Spinal cord (tissue), 10 donors: ENCODE measurements at places on chromosomes 3 and 15.

DNA sequence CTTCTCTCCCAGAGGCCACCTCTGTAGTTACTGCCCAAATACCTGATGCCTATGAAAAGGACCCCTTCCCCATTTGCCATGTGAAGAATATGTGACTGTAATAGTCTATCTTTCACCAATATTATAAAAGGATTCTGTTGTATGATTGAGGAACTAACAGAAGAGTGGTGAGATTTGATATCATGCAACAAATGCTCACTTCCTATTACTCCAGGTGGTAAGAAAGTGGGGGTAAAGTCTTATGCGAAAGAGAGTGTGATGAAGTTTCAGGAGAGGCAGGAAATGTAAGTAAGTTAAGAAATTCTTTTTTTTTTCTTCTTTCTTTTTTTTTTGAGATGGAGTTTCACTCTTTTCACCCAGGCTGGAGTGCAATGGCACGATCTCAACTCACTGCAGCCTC is 24.4 kb upstream of the RAP2B start:
- H3K27me3 ChIP-seq: no peaks in the 10 kb centered on the region
- H3K27ac ChIP-seq: no peak overlapping the region

GRCh38 chr3:55294557-55294956 is 192.5 kb downstream of the WNT5A start:
- H3K4me1 ChIP-seq: peaks cover 3% of the 10 kb centered on the region
- H3K27ac ChIP-seq: no peak overlapping the region
- H3K36me3 ChIP-seq: no peaks in the 10 kb centered on the region
- DNase-seq: no peak

GRCh38 chr3:48119505-48120193 is 68.6 kb downstream of the CDC25A start:
- no peak overlapping the region for H3K4me3 ChIP-seq
- no peak overlapping the region for H3K27ac ChIP-seq

DNA sequence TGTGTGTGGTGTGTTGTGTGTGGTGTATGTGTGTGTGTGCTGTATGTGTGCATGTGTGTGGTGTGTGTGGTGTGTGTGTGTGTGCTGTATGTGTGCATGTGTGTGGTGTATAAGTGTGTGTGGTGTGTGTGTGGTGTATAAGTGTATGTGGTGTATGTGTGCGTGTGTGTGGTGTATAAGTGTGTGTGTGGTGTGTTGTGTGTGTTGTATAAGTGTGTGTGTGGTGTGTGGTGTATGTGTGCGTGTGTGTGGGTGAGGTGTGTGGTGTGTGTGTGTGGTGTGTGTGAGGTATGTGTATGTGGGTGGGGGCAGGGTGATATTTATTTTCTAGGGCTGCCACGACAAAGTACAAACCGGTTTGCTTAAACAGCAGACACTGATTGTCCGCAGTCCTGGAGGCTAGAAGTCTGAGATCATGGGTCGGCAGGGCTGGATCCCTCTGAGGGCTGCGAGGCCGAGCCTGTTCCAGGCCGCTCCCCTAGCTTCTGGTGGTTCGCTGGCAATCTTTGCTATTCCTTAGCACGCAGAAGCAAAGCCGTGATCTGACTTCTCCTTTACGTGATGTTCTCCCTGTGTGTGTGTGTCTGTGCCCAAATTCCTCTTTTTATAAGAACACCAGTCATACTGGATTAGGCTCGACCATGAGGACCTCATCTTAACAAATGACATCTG is 160.2 kb downstream of the XXYLT1 start:
- peak overlapping the region; percentile 62 for H3K27ac ChIP-seq
- H3K36me3 ChIP-seq: peaks cover 22% of the 10 kb centered on the region
- H3K27me3 ChIP-seq: no peaks in the 10 kb centered on the region
- H3K4me1 ChIP-seq: peaks cover 24% of the 10 kb centered on the region

DNA sequence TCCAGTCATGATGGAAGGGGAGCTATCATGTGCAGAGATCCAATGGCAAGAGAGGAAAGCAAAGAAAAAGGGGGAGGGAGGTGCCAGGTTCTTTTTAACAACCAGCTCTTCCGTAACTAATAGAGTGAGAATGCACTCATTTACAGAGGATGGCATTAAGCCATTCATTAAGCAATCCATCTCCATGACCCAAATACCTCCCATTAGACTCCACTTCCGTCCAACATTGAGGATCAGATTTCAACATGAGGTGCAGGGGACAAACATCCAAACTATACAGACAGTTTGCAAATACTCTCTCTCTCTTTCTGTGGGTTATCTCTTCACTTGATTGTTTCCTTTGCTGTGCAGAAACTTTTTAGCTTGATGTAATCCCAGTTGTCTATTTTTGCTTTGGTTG is 21.2 kb downstream of the ZDHHC23 start:
- H3K27me3 ChIP-seq: no peaks in the 10 kb centered on the region
- H3K36me3 ChIP-seq: no peaks in the 10 kb centered on the region

DNA sequence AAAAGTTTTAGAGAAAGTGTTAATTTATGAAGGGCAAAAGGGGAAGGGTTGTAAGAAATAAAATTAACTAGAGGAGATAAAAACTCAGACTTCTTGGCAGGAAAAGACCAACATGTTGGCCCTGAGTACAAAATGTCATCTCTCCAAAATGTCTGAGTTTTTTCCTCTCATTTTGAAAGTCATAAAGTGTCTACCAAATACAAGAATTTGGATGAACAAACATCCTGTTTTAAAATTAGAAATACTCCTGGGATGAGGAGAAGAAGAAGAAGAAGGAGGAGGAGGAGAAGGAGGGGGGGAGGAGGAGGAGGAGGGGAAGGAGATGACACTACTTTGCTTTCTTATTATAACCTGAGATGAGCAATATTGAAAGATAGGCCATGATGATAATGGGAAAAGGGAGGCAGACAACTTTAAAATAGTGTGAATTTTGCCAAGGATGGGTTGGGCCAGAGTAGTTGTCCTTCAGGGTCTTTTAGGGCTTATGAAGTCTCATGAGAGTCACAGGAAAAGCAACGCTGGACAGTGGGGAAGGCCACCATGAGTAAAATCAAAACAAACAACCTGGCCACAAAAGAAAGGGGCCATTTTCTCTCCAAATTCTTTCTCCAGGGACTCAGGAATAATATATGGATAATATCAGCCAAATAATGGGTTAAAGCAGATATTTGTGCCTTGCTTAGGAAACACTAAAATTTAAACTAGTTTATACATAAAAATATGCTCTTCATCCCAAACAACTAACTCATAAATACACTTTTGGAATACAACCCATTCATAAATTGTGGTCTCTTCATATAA is 632.9 kb downstream of the EPHA3 start:
- no peak overlapping the region for H3K4me3 ChIP-seq
- no peaks in the 10 kb centered on the region for H3K36me3 ChIP-seq
- no peak overlapping the region for H3K27ac ChIP-seq
- H3K27me3 ChIP-seq: no peaks in the 10 kb centered on the region
- no peak for DNase-seq
- H3K4me1 ChIP-seq: no peaks in the 10 kb centered on the region

DNA sequence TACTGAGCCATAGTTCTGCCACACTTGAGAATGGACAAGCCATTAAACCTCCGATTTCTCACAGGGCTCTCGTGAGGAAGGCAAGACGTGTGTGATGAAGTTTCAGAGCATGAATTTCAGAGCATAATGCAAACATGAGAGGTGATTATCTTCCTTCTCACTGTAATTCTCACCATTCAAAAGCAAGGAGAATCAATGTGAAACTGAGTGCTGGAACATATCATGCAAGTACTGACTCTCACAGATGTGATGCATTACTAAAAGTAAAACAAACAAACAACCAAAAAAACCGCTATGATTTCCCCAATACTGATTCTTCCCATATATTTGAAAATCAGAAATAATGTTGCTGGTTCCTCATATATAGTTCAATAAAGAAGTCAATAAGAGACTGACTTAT is 23.7 kb downstream of the P3H2 start:
- no peak overlapping the region for H3K27ac ChIP-seq
- no peak for DNase-seq
- H3K4me1 ChIP-seq: no peaks in the 10 kb centered on the region

GRCh38 chr3:169002689-169003088 is 660.8 kb downstream of the MECOM start:
- H3K27me3 ChIP-seq: peaks cover 4% of the 10 kb centered on the region
- no peaks in the 10 kb centered on the region for H3K4me1 ChIP-seq
- DNase-seq: no peak
- H3K27ac ChIP-seq: no peak overlapping the region
